ENCODE measurements at places on chromosomes 11 and 22. TPM values are rescaled to one million over a fixed set of nuclear protein-coding genes. Genes with fewer than 3 reads are reported as not detected.

Gene TEX12
- 0.59 TPM for total RNA-seq

Gene SLC37A2
- 0.93 TPM for total RNA-seq

Gene KDM4D
- 1.6 TPM for total RNA-seq

Gene LRP4
- total RNA-seq: 17.5 TPM

Gene SLC22A25
- not detected for total RNA-seq
